ENCODE measurements at places on chromosomes 2 and 18.
A peak's percentile ranks its signal among the peaks of the same experiment; 100 is the strongest.

DNA sequence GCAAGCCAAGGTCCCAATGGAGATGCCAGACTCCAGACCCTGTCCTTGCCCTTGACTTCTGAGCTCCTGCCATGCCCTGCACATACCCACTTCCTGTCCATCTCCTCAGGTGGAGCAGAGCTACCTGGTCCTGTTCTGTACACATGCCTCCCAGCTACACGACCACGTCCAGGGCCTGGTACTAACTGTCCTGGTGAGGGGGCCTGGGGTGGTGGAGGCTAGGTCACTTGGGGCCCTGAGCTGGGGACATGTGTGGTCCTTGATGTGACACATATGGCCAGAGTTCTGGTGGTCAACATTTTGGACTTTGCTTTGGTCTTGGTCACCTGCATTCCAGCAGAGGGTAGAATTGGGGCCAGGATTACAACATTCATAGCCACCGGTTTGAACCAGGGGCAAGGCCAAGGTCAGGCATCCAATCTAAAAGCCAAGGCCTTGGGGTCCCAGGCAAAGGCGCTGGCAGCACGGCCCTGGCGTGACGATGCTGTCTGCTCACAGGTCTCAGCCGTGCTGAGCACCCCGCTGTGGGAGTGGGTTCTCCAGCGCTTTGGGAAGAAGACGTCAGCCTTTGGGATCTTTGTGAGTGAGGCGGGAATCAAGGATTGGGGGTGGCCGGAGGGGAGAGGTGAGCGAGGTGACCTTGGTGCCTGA is 12.6 kb downstream of the MFSD2B start:
- no peak for DNase-seq

- DNase-seq = no peak
Observed at GRCh38 chr2:166088634-166089033, 39.2 kb downstream of the SCN1A start.

- DNase-seq = no peak
Observed at GRCh38 chr2:154724194-154724797, 25.8 kb downstream of the KCNJ3 start.

GRCh38 chr2:118881490-118882129 is 34.2 kb upstream of the EN1 start:
- peak; percentile 77 for DNase-seq

DNA sequence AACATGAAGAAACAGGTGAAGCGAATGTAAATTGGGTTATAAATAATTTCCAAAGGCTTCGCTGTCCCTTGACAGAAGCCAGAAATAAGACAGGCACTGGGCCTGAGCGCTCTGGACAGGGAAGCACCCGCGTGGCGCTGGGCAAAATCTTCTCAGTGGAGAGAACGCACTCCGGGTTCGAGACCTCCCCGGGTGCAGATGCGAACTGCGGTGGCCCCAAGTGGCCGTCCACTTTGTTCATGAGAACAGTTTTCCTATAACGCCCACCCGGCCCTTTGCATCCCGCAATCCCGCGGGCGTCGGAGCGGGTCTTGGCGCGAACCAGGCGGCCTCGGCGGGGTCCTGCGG is 651 bp upstream of the DPYSL5 start:
- DNase-seq = peak; percentile 11

GRCh38 chr2:156585457-156585856 is 149.3 kb downstream of the GPD2 start:
- DNase-seq = no peak
